Progenitor cell of endocrine pancreas (in vitro differentiated cells): ENCODE measurements at places on chromosomes 2 and 18.

DNA sequence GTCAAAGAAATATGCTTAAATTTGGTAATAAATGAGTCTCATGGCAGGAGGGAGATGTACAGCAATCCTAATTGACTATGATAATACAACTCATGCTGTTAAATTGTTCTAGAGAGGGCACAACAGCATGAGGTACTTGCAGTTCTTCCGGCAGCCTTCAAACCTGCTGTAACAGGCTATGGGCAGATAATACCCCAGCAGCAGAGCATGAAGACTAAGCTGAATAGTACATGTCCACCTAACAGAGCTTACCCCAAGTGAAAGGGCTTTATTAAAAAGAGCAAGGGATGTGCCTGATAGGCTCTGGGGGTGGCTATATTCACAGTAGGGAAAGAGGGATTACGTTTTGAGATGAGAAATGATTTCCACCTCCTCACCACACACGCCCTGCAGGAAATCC is 28.9 kb downstream of the MRO start:
- no peak for DNase-seq

DNA sequence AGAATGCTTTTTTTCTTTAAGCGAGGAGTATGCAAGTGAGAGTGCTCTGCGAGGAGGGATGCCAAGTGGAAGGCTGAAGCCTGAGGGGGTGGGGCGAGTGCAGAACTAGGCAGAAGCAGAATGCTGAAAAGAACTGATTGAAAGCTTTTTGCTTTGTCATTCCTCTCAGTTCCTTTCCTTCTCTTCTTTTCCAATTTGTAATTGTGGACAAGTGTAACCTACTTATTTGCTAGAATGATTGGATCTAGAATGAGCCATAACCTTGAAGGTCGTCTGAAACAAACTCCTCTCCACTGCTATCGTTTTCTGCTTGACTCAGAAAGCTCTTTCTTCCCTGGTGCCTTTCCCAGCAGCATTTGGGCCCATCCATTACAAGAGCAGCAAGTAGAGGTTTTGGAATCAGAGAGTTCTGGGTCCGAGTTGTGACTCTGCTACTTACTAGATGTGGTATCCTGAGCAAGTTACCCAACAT is 115.3 kb downstream of the METTL8 start:
- no peak for DNase-seq

GRCh38 chr2:98295275-98295674 is 51.0 kb upstream of the CNGA3 start:
- DNase-seq, result no peak

GRCh38 chr18:32455361-32455760 is 15.3 kb downstream of the GAREM1 start:
- DNase-seq, result no peak

DNA sequence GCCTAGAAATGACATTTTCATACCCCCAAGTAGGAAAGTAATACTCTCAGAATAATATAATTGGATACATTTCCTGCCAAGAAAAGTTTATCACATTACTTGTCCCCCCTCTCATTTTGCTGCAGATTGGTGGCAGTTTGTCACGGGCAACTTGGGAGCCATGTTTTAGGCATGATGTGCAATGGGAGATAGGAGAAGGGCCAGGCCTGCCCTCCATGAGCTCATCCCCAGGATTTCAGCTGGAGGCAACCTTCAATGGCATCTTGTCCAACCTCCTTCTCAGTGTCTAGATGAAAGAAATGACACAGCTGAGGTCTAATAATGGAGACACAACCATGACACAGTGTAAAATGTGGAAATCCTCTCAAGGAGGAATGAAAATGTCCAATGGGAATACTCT is 11.4 kb upstream of the RAB31 start:
- DNase-seq, result no peak

DNA sequence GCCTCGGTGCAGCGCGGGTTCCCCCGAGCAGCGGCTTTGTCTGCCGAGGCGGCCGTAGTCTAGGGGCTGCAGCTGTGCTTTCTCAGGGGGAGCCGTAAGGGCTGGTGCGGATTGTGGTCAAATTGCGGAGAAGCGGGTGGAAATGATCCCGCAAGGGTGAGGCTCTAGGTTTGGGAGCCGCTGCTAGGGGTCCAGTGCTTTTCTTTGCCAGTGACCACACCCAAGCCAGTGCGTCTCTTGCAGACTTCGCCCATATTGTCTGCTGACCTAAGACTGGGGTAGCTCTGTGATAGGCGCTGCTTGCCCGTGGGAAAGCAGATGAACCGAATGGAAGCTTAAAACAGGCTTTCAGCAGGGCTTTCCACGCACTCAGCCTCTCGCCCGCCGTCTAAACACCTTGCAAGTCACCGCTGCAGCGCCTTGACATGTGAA is 2.1 kb downstream of the DPYSL5 start:
- DNase-seq, result no peak

- DNase-seq, result no peak
These were observed 74.9 kb upstream of the MBOAT2 start for GRCh38 chr2:9078405-9078804.

- no peak for DNase-seq
These were observed 235.2 kb downstream of the MTX2 start for GRCh38 chr2:176504440-176504839.

- no peak for DNase-seq
These were observed 9.8 kb downstream of the STAM2 start for GRCh38 chr2:152165780-152166179.
